Stimulated activated CD8-positive, alpha-beta memory T cell treated with anti-CD3 and anti-CD28 coated beads, Interleukin-7, amount 100 ng/mL, for 48 hours (primary cell): ENCODE measurements at places on chromosomes 5 and 9.

DNA sequence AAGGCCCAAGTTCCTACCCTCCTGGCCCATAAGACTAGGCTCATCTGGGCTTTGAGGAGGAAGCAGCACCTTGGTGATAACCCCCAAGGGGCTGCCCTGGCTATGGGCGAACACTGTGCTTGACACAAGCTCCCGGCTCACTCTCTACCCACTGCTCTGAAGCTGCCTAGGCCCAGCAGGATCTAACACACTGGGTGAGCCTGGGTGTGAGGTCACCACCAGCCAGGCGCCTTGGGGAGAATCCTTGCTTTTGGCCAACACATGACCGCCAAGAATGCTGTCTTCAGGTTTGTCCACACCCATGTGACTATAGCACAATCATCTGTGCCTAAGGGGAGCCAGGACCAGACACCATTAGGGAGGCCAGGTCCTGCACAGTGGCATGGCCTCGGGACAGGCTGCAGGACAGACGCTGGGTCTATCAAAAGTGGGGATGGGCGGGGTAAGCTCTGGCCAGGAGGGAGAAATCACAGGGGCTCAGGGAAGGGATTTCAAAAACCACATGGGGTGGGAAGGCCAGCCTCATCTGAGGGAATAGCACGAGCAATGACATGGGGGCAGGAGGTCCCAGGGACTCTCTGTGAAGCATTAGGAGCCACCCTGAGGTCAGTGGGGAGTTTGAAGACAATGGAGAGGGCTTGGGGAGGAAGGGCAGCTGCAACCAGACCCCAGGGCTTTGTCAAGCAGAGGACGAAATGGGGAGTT is 29.6 kb downstream of the BICD2 start:
- no peak for DNase-seq

DNA sequence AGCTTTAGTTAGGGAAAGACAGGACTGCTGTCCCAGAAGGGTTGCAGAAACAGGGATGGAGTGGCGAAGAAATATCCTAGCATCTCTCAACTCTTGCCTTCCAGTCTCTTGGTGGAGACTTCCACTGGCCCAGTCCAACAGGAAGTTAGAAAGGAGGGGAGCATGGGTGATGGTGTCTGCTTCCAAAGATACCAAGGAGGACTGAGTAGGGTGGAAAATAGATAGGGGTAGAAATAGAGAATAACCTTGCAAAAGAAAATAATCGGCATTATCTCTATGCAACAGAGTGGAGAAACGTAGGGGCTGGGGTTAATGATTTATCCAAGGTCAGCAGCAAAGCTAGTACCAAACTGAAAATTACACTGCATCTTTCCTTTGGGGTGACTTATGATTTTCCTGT is 242.3 kb downstream of the PSAT1 start:
- DNase-seq, result no peak

DNA sequence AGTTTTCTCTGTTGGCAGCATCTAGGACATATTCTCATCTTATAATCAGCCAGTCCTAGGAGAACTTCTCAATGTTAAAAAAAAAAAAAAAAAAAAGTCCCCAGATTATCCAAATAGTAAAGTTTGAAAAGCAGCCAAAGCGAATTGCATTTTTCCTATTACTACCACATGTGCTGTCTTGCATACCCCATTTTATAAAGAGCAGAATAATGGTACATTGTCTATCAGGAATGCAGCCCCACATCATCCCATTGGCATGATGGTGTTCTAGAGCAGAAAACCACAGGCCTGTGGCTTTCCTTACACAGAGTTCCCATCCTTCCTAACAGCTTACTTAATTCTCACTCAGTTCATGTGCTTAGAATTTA is 381.6 kb downstream of the TMEM38B start:
- no peak for DNase-seq

DNA sequence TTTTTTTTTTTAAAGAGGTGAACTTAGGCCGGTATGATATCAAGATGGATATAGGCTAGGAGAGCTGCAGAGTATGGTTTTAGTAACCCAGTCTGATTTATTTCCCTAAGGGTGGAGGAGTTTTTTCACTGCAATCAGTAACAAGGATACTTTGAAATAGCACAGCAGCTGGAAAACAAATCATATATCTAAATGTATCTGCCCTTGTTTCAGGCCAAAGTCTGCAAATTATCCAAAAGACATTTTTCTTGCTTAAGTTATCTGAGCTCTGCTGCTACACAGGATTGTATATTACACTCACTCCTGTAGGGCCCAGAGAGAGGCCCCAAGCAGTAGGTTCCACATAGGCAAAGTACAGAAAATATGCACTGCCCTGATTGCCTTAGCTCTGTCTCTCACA is 222.4 kb downstream of the NTRK2 start:
- no peak for DNase-seq

DNA sequence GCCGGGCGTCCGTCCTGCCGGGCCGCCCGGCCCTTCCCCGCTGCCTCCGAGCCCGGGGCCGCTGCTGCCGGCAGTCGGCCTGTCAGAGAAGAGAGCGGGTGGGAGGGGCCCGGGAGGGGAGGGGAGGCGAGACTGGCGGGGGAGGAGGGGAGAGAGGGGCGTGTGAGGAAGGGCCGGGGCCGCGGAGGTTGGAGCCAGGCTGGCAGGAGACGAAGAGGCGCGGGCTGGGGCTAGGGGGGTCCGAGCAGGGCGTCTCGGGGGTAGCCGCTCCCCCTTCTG is 570 bp downstream of the CREBRF start:
- DNase-seq, result no peak

- DNase-seq, result no peak
Measured at GRCh38 chr5:95907740-95908706, 53.6 kb downstream of the ELL2 start.

DNA sequence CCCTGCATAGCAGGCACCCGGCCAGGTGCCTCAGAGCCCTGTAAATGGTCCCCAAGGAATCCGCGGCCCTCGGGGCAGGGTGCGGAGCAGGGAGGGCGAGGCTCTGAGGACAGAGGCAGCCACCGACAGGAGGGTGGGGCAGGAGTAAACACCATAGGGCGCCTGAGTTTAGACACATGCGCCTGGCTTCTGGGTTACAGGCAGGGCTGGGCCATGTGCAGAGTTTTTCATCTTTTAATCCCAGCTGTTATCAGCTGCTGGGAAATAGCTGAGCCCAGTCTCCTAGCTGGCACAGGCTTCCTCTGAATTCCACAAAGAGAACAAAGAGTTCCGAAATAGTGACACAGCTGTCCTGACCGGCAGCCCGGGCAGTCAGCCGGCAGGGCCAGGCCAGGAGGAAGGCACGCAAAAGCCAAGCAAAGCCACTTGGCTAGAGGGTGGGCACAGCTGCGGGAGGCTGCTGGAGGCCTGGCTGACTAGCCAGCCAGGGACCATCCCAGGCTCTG is 98.9 kb upstream of the PHYKPL start:
- no peak for DNase-seq

DNA sequence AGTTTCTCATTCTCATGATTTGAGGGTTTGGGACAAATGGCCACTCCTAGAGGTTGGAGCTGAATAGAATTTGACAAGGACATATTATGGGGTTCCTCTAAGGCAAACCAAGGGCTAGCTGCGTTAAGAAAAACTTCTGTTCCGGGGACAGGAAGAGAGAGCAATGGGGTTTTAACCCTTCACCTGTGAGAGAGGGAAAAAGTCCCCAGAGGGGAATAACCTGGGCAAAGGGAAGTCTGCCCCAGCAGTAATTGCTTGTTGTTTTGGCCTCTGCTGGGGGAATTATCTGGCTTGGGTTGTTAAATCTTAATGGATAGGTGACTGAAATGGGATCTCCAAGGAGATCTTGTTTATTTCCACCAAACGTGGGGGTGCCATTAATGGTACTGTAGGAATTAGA is 110.1 kb upstream of the MOCS2 start:
- no peak for DNase-seq

DNA sequence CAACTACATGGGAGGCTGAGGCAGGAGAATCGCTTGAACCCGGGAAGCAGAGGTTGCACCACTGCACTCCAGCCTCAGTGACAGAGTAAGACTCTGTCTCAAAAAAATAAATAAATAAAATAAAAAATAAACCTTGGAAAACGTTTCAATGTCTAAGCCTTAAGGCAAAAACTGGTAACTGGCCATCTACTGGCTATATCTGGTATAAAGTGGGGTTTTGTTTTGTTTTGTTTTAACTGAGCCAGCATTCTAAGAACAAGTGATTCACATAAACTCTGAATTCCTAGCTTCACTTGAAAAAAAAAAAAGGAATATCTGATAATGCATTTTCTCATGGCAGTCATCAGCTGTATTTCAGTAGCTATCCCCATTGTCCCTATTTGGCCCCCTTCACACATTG is 126.1 kb upstream of the EFNA5 start:
- DNase-seq, result no peak

GRCh38 chr9:136206602-136207275 is 1.8 kb upstream of the LHX3 start:
- DNase-seq, result no peak
